Activated CD4-positive, alpha-beta memory T cell treated with anti-CD3 and anti-CD28 coated beads for 36 hours (primary cell): ENCODE measurements at places on chromosomes 1 and 21. TPM values are rescaled to one million over a fixed set of nuclear protein-coding genes. Genes with fewer than 3 reads are reported as not detected.

The TTLL7 gene
- total RNA-seq: 0.76 TPM

The AQP10 gene
- total RNA-seq: not detected

The TMEM82 gene
- total RNA-seq: not detected

The PHLDA3 gene
- total RNA-seq: 3.4 TPM

The OVAAL gene
- not detected for total RNA-seq

The PFKFB2 gene
- total RNA-seq: 2.5 TPM

The DNASE2B gene
- total RNA-seq: not detected

The HRNR gene
- total RNA-seq: not detected

The C1orf232 gene
- not detected for total RNA-seq

The GPR161 gene
- 0.97 TPM for total RNA-seq

The ELAPOR1 gene
- 11.5 TPM for total RNA-seq

The VCAM1 gene
- not detected for total RNA-seq

The KRTAP10-11 gene
- total RNA-seq: not detected

The HSD3B1 gene
- not detected for total RNA-seq

The B3GALT5 gene
- total RNA-seq: not detected

The MFN2 gene
- 52.0 TPM for total RNA-seq

The MXRA8 gene
- total RNA-seq: not detected

The RAP1A gene
- 294 TPM for total RNA-seq

The CR1 gene
- not detected for total RNA-seq

The RIPK4 gene
- total RNA-seq: 0.10 TPM

The NEK2 gene
- 42.4 TPM for total RNA-seq

The FMO2 gene
- not detected for total RNA-seq

The AMY1C gene
- not detected for total RNA-seq

The RPS27 gene
- total RNA-seq: 1,861 TPM

The KCNJ10 gene
- not detected for total RNA-seq

The LCE1C gene
- total RNA-seq: not detected

The POTED gene
- total RNA-seq: not detected

The OR2T33 gene
- total RNA-seq: not detected

The NTNG1 gene
- total RNA-seq: not detected

The MTARC1 gene
- total RNA-seq: not detected

The HOOK1 gene
- 13.3 TPM for total RNA-seq

The NR5A2 gene
- total RNA-seq: not detected

The CFAP298 gene
- 39.4 TPM for total RNA-seq

The CASZ1 gene
- 6.3 TPM for total RNA-seq

The C8A gene
- not detected for total RNA-seq

The CD52 gene
- 261 TPM for total RNA-seq

The TPTE gene
- total RNA-seq: not detected

The S100A14 gene
- 0.46 TPM for total RNA-seq

The C8B gene
- not detected for total RNA-seq
